ENCODE measurements at places on chromosomes 12 and 14.
A peak's percentile ranks its signal among the peaks of the same experiment; 100 is the strongest.

GRCh38 chr12:76706761-76707160 is 57.2 kb upstream of the ZDHHC17 start:
- no peak for DNase-seq

DNA sequence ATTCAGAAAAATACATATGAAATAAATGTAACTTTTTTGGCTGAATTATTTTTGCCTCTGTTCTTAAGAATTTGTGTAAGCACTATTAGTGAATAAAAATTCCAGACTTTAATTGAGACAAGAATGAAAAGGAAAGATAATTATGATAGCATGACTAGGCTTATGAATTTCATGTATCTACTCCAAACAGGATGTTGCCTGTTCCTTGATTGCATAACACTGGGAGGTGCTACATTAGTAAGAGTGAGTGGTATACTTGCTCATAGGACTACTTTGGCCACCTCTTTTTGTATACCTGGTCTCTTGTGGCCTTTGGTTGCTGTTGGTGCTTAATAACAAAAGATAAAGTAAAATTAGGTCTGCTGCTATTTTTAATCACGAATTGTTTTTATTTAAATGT is 112.8 kb downstream of the NAV3 start:
- DNase-seq = no peak

- DNase-seq = no peak
These were observed 40.6 kb downstream of the SUPT16H start for GRCh38 chr14:21343035-21343794.

- peak; percentile 42 for DNase-seq
These were observed 57.9 kb upstream of the PNMA1 start for GRCh38 chr14:73771848-73772638.

DNA sequence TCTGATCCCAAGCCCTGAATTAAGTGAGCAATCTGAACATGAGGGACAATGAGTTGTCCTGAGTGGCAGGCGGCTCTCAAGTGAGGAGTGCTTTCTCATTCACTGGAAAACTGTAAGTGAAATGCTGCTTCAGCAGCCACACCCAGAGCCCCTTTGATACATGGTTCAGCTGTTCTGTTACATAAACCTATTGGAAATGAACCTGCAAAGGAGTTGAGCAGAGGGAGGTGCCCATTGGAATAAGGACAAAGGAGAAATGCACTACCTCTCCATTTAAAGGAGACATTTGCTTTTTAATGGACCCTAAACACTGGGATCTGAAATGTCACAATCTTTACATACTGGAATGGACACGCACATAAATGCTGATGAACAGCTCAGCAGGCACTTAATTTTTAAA is 169.9 kb downstream of the CACNA1C start:
- no peak for DNase-seq
